ENCODE measurements at places on chromosomes 6 and 20. TPM values are rescaled to one million over a fixed set of nuclear protein-coding genes. Genes with fewer than 3 reads are reported as not detected.

Gene PRPH2
- total RNA-seq: 5.1 TPM

DNA sequence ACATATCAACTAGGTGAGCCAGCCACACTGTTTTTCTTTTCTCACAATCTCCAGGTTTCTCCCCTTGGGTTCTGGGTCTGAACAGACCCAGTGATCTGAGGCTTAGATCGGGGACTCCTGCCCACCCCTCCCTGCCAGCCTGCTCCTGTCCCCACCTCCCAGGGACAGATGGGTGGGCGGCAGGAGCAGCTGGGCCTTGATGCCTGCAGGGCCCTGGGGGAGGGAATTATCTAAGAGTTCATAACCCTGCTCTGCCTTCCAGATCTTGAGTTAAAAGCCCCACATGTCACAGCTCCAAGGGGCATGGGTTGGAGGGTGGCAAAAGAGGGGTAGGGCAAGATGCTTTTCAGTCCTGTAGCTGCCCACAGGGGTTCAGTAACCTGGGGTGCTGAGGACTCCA lies 5.2 kb upstream of the XKR7 start:
- DNase-seq: no peak

DNA sequence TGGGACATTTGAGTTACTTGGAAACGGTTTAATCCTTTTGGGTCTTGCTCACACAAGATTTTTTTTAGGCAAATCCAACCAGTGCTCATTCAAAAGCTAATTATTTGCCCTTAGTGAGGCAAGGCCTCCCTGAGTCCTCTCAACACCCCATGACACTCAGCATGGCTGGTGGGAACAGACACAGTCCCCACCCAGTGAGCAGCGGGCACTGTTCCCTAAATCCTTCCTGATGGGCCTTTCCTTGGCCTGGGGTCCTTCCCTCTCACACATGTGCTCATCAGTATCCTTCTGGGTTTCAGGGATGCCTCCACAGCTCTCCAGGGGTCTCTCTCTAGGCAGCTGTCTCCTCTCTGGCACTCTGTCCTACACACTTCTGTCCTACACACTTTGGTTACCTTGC lies 28.0 kb downstream of the PLAGL2 start:
- no peak for DNase-seq

Gene VIP
- 6.3 TPM for total RNA-seq

Data from urinary bladder (tissue), 4 donors.